Cerebellar nuclear complex (tissue), 1 donor: ENCODE measurements at places on chromosomes 6 and 20.

GRCh38 chr6:168272415-168273325 is 46.9 kb downstream of the DACT2 start:
- DNase-seq, result no peak

DNA sequence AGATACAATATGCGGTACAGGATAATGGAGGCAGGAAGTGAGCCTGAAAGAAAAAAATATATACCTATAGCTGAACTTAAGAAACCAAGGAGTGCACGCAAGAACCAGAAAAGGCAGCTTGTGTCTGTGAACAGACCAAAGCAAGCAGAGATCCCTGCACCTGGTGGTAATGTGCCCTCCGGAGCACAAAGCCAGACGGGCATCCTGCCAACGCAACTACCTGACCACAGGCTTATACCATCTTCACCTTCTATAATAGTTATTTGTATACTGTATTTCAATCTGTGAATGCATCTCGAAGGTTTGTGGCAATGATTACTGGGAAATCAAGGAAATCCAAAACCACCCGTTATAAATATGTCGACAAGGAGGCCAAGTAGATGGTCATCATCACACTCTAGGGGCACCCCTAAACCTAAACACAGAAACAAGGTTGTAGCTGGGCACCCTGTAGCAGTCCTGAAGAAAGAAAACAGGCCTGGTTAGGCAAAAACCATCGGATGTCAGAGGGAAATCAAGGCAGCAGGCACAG is 801 bp downstream of the FBXL4 start:
- no peak for DNase-seq

- DNase-seq, result no peak
Measured at GRCh38 chr6:124866040-124866439, 96.2 kb upstream of the RNF217 start.

DNA sequence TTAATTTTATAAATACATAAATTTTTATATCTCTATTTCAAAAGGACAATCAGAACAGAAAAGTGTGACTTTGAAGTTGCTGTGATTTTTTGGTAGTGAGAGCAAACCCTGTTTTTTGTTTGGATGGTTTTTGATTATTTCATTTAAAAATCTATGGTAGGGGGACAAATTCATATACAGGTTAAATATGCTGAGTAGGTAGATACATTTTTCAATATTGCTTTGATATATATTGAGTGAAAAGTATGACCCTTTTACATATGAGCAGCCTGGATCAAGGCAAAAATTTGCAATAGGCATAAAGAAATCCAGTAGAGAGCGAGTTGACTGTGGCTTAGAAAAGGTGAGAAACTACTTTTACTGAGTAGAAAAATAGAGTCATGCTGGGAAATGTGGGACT is 132.3 kb downstream of the LMBRD1 start:
- no peak for DNase-seq

DNA sequence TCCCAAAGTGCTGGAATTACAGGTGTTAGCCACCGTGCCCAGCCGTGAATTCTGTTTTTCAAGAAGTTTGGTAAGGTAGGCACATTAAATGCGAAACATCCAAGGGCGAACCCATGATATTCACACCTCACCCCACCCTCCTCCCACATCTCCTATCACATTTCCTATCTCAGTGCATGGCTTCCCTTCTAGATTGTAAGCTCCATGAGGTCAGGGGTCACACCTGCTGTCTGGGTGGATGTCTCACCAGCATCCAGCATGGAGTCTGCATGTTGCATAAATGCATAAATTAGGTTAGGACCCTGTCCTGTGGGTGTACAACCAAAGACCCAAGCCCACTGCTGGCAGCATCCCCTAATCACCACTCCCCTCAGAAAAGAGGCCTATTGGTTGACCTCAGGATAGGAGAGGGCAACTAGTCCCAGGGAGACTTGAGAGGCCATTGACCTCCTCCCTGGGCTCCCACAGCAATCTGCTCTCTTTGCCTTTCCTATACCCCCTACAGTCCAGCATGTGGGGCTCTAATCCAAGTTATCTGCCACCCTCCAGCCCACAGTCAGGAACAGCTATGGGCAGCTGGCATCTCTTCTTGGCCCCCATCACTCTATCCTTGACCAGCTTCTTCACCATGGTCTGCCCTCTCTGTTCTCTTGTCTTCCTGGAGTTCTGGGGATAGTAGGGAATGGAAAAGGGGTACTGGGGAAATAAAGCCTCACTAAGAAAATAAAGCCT is 4.2 kb downstream of the PRRT1 start:
- no peak for DNase-seq

GRCh38 chr6:167094436-167094819 is 28.5 kb upstream of the CCR6 start:
- no peak for DNase-seq

DNA sequence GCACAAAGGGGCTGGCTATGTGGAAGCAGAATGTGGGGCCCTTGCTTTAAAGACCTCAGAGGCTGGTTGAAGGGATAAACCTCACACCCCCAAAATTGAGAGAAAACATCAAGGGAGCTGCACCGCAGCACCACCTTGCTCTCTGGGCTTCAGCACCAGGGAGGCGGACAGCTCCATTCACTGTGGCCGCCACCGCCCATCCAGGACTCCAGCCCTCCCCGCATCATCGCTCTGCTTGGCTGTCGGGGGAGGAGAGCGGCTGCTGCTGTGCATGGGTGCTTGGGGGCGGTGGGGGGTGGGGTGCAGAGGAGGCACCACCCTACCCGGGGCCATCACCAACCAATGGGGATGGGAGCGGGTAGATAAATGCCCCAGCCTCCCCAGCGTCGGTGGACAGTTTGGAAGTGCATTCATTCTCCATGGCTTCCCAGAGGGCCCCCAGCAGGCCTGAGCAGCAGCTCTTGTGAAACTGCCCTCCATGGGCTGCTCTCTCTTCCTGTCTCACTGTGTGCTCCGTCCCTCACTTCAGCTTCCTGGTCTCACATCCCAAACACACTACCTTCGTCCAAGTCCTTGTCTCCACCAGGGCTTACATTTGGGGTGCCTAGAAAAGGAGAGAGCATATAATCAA is 75.7 kb upstream of the BHLHE23 start:
- no peak for DNase-seq

- no peak for DNase-seq
Measured at GRCh38 chr6:52144196-52145076, 41.7 kb upstream of the IL17A start.

- DNase-seq, result no peak
Measured at GRCh38 chr6:170365593-170365992, 59.0 kb downstream of the FAM120B start.

GRCh38 chr6:25165177-25165576 is 114.0 kb upstream of the CARMIL1 start:
- no peak for DNase-seq

- DNase-seq, result no peak
Measured at GRCh38 chr6:144259986-144260385, 25.1 kb upstream of the UTRN start.

- DNase-seq, result no peak
Measured at GRCh38 chr6:134035823-134036296, 16.6 kb downstream of the SLC2A12 start.

GRCh38 chr6:29230666-29231065 is 60.0 kb downstream of the OR2J2 start:
- DNase-seq, result no peak

- no peak for DNase-seq
Measured at GRCh38 chr6:93746892-93747291, 327.5 kb upstream of the EPHA7 start.

DNA sequence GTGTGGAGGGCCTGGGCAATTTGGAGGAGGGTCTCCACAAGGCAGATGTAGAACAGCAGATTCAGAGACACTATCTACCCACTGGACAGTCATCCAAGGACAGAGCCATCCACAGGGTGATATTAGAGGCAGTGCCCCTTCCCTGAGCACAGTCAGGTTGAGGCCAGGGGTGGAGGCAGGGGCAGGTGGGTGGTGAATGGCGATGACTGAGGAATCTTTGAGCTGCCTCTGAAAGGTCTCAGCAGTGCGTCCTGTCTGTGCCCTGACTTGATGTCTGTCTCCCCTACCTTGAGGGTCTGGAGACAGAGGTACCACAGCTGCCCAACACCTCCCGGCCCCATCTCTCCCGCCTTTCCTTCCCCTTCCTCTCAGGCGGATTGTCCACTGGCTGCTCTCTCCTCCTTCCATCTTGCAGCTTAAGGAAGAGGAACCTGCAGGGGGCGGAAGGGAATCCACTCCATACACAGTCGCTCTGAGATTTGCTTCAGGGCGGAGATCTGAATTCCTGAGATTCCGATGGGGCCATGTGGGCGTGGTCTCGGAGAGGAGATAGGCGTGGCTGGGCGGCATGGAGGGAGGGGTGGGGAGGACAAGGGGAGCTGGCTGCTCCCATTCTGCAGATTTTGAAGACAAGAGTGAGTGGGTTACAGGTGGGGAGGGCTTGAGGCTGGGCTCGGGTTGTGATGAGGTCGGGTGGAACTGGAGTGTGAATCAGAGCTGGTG is 1.7 kb downstream of the MUCL3 start:
- no peak for DNase-seq

DNA sequence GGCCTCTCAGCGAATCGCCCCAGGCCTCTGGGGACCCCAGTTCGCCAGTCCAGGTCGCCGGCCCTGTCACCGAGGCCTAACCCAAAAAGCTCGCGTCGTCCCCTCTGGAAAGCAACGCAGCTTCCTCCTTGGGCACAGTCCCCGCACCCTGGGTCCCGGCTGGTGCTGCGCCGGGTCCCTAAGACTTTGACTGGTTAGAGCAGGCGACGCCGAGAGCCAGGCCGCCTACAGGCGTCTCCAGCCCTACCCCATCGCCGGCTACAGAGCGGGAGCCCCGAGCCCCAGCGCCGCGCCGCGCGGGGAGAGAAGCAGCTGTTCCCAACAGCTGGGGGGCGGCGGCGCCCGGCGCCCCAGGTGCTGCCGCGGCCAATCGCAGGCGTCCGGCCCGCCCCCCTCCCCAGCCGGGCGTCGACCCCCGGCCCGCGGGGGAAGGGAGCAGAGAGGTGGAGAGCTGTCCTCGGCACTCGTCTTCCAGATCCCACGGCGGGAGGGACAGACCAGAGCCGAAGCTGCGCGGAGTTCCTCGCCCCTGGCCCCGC is 540 bp upstream of the RBM24 start:
- no peak for DNase-seq

GRCh38 chr6:155481215-155481614 is 25.6 kb upstream of the NOX3 start:
- no peak for DNase-seq

DNA sequence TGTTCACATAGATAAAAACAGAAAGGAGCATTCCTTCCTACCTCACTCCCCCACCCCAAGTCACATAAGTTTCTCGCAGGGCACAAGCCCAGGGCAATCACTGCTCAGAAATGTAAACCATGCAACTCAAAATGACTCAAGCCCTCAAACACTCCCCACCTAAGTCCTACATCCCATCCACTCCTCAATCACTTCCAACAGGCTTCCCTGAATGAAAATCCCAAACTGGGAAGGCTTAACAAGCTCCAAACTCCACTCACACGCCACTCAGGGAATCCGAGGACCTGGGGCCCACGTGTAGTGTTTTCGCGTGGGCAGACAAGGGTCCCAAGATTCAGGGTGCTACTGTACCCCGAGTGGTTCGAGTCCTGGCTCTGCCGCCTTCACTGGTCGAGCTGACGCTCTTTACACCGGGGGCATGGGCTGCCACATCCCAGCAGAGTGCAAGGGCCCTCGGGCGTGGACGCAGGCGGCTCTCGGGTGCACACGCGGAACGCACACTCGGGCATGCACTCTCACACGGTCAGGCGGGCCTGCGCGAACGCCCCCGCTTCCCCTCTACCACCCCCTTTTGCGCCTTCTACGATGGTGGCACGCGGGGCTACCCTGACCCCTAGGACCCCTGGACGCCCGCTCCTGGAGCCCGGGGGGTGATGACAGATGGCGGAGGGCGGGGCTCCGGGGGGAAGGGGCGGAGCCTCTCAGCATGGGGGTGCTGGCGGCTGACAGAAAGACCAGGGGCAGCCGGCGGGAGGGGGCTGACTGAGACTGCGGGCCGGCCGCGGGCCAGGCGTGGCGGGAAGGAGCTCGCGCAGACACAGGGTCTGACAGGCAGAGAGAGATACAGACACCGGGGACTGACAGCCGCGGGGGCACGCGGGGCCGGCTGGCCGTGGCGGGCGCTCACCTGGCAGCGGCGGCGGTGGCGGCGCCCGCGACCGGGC is 657 bp downstream of the ZHX3 start:
- DNase-seq, result no peak

GRCh38 chr6:41976794-41977484 is 35.3 kb upstream of the CCND3 start:
- DNase-seq, result no peak

DNA sequence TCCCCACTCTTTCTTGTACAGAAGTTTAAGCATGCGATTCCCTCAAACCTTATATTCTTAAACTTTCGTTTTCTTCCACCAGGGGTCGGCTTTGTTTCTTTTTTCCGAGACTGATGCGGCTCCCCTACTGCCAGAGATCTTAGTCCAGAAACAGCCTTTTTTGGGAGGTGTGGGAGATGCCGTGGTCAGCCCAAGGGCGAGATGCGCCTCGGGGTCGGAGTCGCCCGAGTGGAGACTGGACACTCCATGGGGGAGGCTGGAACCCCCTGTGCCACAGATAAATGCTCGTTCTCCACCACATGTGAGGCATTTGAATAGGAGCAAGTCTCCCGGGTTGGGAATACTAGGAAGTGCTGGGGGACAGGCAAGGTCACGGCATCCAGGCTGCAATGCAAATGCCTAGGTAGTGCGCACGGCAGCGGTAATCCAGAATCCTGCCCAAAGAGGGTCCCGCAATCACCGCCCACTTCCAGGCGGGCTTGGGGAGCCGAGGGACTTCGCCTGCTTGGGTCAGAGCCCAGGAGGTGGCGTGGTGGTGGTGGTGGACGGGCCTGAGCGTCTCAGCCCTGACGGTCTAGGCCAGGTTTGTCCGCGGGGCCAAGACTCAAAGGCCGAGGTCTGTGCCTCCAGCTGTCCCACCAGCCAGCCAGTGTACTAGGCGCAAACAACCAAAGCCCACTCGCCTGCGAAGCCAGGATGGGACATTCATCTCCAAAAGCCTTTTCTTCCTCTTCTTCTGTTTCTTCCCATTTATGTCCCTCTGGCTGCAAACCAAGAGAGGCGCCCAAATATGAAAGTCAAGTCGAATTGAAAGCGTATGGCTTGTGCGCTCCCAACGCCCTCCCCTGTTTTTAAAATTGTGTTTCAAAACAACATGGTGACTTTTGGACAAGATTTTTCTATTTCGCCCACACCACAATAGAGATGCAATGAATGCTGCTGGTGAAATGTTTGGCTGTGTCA is 39.3 kb upstream of the OSTM1 start:
- no peak for DNase-seq

DNA sequence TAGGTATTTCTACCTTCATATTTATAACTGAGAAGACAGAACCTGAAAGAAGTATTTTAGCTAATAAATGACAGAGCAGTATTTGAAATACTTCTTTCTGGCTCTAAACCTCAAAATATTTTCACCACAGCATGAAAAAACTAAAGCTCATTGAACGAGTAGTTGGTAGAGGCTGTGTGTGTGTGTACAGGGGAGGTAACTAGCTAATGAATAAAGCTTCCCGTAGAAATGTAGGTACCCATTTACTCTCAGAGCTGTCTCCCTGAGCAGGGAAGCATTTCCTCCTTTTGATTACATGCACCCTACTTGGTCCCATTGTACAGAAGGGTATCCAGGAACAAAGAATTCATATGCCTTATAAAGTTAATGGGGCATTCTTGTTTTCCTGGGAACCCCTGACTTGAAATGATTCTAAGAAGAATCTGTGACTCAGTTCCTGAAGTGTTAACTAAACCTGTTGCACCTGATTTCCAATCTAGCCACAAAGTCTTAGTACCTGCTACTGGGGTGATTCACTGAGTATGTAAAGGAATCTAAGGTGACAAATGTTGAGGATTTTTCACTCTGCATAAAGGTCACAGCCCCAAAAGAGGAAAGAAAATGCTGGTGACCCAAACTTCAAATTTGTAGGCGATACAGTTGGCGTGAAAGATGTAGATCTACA is 12.5 kb downstream of the CRYBG1 start:
- no peak for DNase-seq
